ENCODE measurements at places on chromosomes 1 and 21.
A peak's percentile ranks its signal among the peaks of the same experiment; 100 is the strongest.

GRCh38 chr1:167276969-167277368, 56.3 kb downstream of the POU2F1 start:
- no peak for DNase-seq

- DNase-seq: no peak
These were observed 67.6 kb downstream of the RGS13 start for GRCh38 chr1:192703283-192704206.

- no peak for DNase-seq
These were observed 29.8 kb downstream of the SLC30A1 start for GRCh38 chr1:211549092-211549711.

- DNase-seq: no peak
These were observed 538 bp downstream of the GBP2 start for GRCh38 chr1:89125240-89125912.

- DNase-seq: no peak
These were observed 3.9 kb upstream of the ATP1B1 start for GRCh38 chr1:169102567-169102966.

- no peak for DNase-seq
These were observed 41.3 kb downstream of the GPR3 start for GRCh38 chr1:27433706-27434105.

DNA sequence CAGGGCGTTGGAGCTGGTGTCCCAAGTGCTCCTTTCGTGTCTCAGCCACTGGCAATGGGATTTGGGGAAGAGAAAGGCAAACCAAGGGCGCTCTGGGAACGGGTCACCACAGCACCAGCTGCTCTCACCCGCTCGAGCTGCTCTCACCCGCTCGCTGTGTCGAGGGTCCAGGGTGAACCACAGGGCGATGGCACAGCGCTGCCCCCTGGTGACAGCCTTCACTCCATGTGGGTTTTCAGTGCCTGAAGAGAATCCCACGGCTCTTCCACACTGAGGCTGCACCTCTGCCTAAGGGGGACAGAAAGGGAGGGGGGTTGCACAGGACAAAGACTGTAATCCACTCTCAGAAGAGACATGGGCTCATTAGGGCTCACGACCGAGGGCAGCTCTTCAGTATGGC, 7.1 kb upstream of the CLDN19 start:
- DNase-seq: peak; percentile 35

DNA sequence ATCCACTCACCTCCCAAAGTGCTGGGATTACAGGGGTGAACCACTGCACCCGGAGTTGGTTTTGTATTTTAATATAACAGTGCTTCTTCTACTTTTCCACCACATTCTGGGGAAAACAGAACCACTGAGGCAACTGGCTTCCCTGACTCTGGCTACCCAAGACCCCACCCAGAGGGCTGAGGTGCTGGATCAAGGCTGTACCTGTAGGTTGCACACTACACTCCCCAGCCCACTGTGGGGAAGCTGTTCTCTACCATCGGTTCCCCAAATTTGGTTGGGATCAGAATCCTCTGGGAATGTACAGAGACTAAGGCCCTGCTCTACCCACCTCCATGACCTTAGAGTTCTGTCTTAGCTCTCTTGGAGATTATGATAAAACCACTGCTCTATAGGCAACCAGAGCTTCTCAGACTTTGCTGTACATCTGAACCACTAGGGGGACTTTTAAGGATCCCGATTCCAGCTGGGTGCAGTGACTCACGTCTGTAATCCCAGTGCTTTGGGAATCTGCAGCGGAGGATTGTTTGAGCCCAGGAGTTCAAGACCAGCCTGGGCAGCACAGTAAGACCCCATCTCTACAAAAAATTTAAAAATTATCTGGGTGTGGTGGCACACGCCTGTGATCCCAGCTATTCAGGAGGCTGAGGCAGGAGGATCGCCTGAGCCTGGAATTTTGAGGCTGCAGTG, 51.6 kb downstream of the GNG4 start:
- no peak for DNase-seq

DNA sequence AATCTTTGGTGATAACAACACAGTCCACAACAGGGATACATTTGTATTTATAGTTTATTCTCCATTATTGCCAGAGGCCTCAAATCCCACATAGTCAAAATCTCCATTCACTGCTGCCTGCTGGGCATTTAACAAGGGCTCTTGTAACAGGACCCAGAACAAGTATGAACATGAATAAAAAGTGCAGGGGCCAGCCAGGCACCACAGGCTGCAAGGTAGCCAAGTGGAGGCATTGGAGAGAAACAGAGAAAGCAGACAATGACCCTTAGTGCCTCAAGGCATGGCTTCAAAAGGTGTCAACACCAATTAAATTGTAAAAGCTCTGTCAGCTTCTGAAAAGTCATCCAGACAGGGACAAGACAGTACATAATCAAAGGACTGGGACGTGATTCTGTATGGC, 116.8 kb downstream of the ATP6V1G3 start:
- no peak for DNase-seq

- DNase-seq: no peak
These were observed 62.8 kb downstream of the NVL start for GRCh38 chr1:224266915-224267856.

DNA sequence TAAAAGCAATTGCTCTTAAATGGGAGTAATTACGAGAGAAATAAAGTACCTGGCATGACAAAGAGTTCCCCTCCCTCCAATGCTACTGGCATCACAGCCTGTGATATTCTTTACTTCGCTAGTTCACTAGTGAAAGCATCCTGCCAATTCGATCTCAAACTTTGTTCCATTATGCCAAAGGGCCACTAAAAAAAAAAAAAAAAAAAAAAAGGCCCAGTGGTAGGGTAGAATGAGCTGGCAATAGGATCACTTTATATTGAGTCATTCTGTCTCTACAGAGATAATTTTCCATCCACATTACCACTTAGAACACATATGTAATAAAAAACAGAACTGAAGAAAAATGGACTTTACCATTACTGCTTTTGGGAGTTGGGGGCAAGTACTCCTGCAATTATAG, 11.2 kb downstream of the PUM1 start:
- DNase-seq: no peak

GRCh38 chr1:68181165-68181556, 51.2 kb downstream of the WLS start:
- no peak for DNase-seq

DNA sequence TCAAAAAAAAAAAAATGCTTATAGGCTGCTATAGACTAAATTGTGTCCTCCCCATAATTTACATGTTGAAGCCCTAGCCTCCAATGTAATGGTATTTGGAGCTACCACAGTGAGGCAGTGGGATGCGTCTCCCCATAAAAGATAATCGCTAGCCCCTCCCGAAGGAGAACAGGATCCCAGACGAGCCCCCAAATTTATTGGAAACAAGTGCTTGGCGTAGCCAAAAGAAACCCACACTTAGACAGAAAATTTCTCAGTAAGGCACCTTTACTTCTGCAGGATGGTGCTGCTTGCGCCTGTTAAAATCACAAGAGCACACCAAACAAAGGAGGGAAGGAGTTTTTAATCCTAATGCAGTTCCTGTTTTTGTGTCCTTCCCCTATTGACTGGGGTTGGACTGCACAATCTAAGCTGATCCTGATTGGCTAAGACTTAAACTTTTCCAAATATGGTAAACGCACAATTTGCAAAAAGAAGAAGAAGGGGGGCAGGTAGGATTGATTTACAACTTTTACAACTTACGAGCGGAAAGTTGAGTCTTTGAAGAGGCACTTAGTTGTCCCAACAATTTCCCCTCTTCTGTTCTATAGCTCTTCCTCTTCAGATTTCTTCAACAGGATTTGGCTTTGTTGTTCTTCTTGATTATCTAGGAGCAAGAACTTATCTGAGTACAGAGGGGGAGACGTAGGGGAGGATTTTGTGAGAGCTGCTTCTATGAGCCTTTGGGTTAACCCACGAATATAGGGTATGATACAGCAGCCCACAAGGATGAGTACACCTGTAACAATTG, 3.0 kb upstream of the IPP start:
- DNase-seq: no peak

GRCh38 chr1:17545356-17545755, 5.9 kb downstream of the ARHGEF10L start:
- DNase-seq: no peak

DNA sequence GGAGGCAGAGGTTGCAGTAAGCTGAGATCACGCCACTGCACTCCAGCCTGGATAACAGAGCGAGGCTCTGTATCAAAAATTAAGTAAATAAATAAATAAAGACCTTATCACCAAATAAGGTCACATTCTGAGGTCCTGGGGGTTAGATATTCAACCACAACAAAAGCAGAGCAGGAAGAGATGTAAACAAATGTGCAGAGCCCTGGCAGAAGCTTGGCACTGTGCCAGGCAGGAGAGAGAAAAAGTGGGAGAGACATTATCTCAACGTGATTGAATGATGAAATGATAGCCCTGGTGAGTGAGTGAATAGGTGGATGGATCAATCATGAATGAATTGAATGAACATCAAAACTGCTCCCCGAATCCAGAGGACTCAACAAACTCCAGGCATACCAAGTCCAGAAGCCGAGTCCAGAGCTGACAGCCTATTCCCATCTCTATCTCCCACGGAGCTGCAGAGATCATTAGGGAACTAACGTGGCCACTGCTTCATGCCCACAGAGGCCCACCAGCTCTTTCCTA, 150.7 kb downstream of the TOMM20 start:
- DNase-seq: no peak

- no peak for DNase-seq
These were observed 553 bp downstream of the PTGER3 start for GRCh38 chr1:71046891-71047634.

- peak; percentile 30 for DNase-seq
These were observed 18.4 kb downstream of the LORICRIN start for GRCh38 chr1:153277852-153278251.

DNA sequence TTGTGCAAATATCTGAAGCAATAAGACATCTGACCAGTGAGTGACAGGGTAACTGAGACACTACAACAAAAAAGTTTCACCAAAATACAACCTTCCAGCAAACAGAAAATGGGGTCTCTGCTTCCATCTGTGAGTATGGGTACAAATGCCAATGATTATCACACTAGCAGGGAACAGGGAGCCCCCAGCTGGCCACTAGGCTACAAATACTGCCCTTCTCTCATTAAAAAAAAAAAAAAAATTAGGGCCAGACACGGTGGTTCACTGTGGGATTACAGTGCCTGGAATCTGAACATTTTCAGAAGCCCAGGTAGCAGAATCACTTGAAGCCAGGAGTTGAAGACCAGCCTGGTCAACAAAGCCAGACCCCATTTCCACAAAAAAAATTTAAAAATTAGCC, 48.4 kb upstream of the EDARADD start:
- no peak for DNase-seq

DNA sequence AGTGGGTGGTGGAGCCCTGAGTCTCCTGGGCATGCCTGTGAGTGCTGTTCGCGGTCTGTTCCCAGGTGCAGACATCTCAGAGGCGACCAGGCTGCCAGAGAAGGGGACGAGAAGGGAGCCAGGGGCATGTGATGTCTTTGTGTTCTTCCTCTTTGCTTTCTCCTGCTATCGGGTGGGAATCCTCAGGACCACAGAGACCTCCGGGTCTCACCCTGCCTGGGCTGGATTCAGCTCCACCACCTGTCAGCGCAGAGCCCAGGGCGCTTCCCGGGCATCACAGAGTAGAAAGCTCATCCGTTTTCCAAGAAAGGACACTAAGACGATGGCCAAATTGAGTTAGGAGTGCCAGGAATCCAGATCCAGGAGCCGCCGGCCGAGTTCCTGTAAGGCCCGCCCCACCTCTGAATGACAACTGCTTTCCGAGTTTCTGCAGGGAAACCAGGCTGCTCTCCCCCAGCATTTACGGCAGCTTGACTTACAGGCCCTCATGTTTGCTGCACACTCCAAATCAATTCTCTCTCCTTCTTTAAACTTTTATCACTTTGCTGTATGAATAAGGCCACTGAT, 130.8 kb downstream of the CAMTA1 start:
- no peak for DNase-seq

DNA sequence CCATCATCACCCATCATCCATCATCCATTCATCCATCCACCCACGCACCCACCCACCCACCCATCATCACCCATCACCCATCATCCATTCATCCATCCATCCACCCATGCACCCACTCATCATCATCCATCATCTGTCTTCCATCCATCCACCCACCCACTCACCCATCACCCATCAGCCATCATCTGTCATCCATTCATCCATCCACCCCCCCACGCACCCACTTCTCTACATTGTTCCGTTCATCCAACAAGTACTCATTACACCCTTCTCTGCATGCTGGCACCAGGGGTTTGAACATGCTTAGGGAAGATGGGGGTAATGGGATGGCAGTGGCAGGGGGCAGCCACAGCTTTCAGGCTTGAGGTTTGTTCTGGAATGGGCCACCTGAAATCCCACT, 82.1 kb downstream of the ADARB1 start:
- DNase-seq: no peak

GRCh38 chr1:100253552-100253951, 3.9 kb upstream of the DBT start:
- no peak for DNase-seq

DNA sequence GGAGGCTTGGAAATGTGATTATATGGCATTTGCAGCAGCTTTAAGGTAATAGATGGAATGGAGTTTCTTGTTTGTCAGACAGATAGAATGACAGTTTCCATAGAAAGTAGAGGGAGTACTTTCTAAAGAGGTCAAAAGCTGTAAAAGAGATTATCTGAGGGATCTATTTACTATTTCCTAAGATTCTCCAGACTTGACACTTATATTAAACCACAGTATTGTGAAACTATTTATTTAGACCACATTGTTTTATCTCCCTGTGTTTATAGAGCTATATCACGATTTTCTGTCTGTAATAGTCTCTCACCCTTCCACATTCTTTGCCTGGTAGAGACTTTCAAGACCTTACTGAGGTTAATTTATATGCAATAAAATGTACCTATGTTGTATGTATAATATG, 66.7 kb downstream of the MAN1A2 start:
- DNase-seq: no peak

GRCh38 chr1:197393105-197393504, 125.1 kb downstream of the CRB1 start:
- DNase-seq: no peak

DNA sequence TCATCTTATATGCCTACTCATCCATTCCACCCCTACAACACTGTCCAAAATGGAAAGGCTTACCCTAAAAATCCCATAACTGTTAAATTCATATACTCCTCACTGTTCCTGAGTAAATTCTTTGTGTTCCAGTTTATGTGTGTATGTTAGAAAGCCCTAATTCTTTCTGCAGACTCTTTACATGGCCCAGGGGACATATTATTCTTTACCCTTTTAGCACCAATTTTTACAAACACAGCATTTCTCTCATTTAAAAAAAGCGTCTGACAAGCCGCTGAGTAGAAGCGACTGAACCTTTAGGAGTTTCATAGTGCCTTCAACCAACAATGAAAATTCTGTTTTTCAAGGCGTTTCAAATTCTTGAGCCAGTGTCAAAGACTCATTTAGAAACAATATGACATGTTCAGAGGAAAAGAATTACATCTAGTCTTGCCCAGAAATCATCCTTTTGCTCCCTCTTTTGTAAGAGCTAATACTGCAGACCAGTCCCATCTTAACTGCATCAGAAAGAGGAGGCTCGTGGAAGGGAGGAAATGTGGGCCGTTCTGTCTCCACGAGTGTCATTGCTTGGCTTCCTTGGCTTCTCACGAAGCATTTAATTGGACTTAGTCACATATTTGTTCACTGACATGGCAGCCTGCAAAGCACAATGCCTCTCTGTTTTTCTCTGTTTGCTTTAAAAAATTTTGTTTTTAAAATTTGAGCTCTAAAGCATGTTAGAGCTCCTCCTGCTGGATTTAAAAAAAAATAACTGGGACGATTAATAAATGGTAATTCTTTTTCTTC, 21.3 kb upstream of the C1orf105 start:
- no peak for DNase-seq

- no peak for DNase-seq
These were observed 805.3 kb downstream of the USP25 start for GRCh38 chr21:16535102-16535422.

- DNase-seq: no peak
These were observed 290.7 kb downstream of the TM2D1 start for GRCh38 chr1:61434276-61434675.

All from CD4-positive, CD25-positive, alpha-beta regulatory T cell (primary cell).